D341Med (cell line): ENCODE measurements at places on chromosomes 4 and X.

DNA sequence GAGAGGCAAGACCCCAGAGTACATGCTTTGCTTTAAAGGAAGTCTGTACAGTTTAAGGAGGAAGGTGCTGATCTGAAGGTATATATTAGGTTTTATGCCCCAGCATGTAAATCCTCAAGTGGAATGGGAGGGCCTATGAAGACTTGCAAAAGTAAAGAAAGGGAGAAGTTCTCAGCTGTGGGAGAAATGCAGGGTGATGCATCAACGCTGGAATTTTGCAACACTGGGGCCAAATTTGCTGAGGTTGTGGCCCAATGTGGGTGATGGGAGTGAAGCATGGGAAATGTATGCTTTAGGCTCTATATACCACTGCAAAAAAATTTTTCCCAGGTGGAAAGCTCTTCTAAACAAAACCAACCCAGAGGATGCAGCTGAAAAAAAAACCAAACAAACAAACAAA is 33.8 kb upstream of the GPR174 start:
- no peak for DNase-seq

DNA sequence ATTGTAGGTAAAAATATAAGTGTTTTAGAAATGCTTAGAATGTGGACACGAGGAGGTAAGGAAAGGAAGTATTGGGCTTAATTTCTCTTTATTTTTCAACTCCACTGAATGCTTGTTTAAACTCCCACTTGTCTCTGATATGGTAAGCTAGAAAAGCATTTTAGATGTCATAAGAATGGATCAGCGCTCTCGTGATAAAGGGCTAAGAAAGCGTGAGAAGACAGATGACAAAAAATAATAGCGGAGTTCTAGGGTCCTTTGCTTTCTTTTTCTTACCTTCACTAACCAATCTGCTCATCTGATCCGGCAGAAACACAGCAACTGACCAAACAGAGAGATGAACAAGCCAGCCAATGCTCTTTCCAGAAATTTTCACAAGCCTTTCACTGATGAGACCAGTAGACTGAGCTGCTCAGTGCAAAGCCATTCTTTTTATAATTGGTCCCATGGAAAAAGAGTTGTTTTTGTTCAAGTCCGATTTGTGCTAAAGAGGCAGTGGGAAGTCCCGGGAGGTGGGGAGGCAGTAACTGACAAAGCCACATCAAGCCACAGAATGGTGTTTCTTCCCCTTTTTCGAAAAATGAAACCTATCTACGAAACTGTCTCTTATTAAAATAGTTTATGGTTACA is at the start of gene TASL:
TASL (minus strand) TSS at position 405 of the 630 bp plus-strand sequence. CDS start 17,411 bp downstream, outside the sequence.
- DNase-seq: no peak

GRCh38 chr4:18454349-18454748 is 432.8 kb upstream of the LCORL start:
- no peak for DNase-seq

DNA sequence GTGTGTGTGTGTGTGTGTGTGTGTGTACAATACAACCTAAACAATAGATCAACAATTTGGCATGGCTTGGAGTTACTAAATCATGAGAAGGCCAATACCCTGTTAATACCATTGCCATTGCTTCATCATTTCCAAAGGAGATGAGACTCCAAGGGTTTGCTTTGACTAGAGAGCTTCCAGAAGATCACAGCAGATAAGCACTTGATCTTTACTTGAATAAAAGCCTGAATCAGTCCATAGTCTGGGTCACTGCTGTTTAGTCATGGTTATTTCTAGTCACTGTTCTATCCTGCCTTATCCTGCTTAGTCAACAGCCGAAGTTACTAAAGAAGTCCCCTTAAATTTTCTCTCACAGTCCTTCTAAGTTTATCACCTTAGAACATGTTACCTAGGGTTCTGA is 58.2 kb downstream of the RAB40AL start:
- DNase-seq: no peak

DNA sequence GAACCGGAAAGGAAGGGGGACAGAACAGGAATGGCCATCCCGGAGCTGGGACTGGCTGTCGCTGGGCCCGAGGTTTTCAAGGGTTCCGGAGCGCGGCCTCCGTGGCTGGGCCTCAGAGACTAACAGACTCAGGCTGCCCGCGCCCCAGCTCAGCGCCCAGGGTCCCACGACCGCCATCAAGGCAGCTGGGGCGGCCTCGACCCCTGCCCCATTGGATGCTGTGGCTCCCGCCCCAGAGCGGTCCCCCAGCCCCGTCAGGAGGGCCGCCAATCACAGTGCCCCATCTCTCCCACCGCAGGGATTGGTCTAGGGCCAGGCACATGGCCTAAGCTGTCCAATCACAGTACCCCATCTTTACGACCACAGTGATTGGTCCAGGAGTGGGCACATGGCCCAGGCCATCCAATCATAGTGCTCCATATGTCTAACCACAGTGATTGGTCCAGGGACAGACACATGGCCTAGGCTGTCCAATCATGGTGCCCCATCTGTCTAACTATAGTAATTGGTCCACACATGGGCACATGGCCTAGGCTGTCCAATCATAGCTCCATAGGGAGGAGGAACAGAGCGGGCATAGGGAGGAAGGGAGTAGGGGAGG is 105.3 kb upstream of the NKX1-1 start:
- DNase-seq: no peak

DNA sequence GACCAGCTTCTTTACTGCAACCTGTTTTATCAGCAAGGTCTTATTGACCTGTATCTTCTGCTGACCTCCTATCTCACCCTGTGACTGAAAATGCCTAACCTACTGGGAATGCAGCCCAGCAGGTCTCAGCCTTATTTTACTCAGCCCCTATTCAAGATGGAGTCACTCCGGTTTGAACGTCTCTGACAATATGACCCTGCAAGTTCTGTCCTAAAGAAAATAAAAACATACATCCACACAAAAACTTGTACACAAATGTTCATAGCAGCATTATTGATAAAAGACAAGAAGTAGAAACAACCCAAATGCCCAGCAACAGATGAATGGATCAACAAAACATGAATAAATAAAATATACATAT is 59.5 kb upstream of the FAM9C start:
- no peak for DNase-seq

- no peak for DNase-seq
These were observed 66.3 kb upstream of the MSN start for GRCh38 chrX:65601126-65601525.

GRCh38 chrX:81367291-81367690 is 165.4 kb downstream of the SH3BGRL start:
- DNase-seq: no peak

DNA sequence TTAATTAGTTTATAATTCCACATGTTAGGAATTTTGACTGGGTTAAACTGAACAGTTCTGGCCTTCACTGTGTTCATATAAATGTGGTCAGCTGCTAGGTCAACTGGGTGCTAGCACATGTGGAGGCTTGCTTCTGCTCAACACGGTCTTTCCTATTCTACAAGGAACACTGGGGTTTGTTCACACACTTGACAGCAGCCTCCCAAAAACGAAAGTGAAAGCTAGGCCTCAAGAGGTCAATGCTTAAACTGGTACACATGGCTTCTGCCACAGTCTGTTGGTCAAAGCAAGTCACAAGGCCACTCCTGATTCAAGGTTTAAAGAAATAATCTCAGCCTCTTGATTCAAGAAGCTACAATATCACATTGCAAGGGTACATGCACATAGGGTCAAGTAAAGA is 126.5 kb downstream of the QDPR start:
- no peak for DNase-seq

GRCh38 chr4:67713529-67714247 is 12.7 kb upstream of the UBA6 start:
- DNase-seq: no peak
